ENCODE measurements at places on chromosomes 11 and 22.
A peak's percentile ranks its signal among the peaks of the same experiment; 100 is the strongest.

DNA sequence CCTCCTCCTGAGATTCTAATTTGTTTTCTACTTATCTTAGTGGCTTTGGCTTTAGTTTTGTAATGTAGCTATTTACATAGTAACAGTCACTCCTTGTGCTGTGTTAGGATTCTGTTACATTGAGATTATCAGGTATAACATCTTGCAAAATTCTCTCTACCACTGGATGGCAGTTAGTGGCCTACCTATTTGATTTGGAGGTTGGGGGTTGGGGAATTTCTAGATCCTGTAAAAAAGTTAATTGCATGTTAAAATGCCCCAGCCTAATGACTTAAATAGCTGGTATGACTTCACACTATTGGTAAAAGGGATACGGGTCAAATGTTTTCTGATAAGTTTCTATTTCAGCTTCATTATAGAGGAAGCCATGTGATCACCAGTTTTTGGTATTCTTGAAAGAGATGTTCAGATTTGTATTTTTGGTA is 2.8 kb downstream of the GRK3 start:
- DNase-seq, result no peak

GRCh38 chr22:25166266-25167040 is 33.2 kb upstream of the CRYBB3 start:
- DNase-seq, result no peak

- DNase-seq, result no peak
Observed at GRCh38 chr22:37352481-37352880, 70.2 kb downstream of the CYTH4 start.

- DNase-seq, result peak; percentile 94
Observed at GRCh38 chr22:25747245-25747944, 5.4 kb downstream of the MYO18B start.

DNA sequence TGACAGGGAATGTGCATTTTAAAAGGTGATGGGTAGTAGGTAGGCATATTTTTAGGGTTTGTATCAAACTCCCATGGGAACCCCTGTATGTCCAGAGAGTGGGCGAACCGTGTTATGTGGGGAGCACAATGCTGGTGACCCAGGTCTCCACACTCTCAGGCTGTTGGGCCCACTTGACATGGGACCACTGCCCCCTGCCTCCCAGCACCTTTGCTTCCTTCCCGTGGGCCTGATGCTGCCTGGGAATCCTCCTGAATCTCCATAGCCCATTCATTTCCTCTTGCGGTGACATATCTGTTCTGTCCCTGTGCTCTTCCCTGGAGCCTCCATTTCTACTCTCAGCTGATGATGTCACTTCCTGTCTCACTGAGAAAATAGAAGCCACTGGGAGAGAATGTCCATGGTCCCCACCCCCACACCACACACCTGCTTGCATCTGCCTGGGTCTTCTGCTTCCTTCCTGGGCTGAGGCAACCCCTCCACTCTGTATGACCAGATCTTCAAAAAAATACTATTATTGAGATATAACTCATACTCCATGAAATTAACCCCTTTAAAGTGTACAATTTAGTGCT is 55.8 kb upstream of the THY1 start:
- DNase-seq, result no peak

DNA sequence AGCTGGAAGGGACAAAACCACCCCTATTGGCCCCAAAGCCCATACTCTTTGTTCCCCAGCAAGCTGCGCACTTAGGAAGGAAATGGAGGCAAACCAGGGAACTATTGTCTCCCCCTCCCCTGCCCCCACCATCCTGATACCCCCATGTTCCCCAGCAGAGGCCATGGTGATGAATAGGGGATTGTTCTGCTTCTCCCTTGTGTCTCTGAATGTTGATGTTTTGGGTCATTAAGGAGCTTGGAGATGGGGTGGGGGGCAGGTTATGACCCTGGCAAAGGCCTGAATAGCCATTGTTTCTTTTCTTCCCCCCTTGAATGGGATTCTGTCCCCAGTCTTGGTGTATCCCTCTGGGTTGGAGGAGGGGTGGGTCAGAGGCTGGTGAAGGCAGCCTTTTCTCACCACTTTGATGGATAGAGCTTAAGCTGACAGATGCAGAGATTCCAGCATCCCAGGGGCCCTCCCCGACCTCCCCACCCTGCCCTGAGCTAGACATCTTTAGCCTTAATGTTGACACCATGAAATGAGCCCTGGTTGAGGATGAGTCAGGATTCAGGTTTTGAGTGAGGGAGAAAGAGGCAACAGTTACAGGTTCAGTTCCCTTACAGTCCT is 8.3 kb downstream of the DTX4 start:
- DNase-seq, result no peak

Data from AG10803 (cell line).